ENCODE measurements at places on chromosomes 11 and 22.

DNA sequence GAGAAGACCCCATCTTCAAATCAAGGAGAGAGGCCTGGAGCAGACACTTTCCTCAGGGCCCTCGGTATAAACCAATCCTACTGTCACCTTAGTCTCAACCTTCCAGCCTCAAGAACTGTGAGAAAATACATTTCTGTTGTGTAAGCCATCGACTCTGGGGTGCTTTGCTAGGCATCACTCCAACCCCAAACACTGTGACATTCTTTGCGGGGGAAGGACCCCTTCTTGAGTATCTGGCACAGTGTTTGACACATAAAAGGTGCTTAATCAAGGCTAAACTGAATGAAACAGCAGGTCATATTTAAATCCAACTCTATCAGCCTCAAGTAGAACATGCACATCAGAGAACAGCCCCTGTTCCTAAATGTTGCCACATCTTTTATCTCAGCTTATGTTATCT lies 558.1 kb downstream of the INSC start:
- DNase-seq = no peak

GRCh38 chr11:47327025-47327424 lies 25.5 kb downstream of the MYBPC3 start:
- DNase-seq = no peak

- no peak for DNase-seq
Measured at GRCh38 chr11:118087931-118088330, 1.2 kb upstream of the SMIM35 start.

DNA sequence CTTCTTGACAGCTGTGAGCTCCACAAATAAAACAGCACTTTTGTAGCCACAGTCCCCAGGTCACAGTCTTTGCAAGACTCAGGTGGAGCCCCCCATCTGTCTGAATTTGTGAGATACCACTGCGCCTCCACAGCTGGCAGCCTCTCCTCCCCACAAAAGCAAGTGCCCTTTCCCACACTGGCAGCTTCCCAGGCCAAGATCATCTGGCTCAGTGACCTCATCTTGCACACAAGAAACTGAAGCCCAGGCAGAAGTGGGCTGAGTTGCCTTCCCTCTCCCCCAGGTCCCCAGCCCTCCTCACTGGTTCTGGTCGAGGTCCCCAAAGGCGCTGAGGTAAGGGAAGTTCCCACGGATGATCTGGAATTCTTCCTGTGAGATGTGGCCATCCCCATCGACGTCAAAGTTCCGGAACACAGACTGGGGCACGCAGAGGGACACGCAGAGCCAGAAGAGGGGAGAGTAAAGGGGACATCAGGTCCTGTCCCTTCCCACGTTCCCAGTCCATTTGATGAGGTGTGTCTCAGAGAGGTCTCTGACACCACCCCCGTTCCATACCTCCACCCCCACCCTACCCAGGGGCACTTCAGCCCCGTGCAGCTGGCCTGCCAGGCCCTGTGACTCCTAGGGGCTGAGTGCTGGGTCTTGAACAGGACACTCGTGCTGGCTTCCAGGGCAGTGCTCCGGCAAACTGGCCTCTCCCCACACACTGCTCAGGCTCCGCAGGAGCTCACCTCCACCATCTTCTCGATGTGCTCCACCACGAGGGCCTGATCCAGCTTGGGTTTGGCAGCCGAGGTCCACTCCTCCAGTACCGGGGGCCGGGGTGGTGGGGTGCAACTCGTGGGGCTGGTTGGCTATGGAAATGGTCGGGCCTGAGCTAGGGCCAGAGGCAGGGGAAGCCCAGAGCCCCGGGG lies 8.9 kb downstream of the RASGRP2 start:
- no peak for DNase-seq

GRCh38 chr11:123330071-123330470 lies 100.0 kb upstream of the GRAMD1B start:
- DNase-seq = no peak

DNA sequence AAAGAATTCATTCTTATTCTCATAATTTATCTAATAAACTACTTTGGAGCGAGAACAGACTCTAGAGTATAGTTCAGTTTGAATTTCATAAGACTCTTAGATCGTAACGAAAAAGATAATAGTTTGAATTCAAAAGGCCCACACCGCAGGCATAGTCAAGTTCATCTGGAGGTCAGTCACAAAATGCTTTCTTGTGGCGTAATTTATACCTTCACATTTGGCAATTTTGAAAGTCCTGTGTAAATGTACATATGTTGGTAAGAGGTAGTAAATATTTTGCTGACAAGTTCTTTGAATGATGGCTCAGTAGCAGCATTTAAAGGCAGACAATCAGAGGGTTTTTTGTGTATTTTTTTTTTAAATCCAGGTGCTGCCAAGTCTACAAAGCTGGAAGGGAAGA lies 88.1 kb downstream of the TEAD1 start:
- DNase-seq = no peak

DNA sequence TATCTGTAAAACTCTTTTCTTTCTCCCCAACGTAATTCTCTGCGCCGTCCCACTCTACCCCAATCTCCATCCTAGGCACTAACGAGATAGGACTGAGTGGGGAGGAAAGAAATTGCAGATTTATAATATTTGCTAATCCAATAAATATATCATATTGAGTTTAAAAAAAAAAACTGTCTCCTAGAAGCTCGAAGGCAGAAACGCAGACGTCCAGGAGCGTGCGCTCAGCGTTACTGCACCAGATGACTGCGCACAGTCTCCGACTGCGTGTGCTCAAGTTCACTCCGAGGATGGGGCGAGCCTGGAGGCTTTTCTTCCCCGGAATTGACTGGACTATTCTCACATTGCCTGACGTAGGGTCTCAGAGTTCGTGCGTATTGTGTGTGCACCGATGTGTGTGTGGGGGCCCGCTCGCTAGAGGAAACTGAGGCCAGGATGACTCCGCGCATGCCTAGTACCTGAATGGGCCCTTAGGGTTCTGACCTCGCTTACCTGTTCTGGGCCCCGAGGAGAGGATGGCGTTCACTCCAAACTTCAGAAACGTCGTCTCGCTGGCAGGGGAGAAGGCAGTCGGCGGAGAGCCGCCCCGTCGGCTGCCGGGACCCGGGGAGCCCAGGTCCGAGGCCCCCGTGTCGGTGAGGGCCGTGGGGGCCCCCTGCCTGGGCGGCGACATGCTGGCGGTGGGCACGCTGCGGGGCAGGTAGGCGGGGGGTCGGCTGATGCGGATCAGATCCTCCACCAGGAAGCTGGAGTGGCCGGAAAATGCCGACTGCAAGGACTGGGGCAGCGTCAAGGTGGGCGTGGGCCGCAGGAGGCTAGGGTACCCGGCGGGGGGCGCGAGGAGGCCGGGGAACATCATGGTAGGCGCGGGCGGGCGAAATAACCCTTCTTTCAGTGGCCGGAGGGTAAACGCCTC lies 551 bp downstream of the DBX1 start:
- DNase-seq = no peak

- no peak for DNase-seq
Measured at GRCh38 chr11:120880498-120881175, 143.3 kb upstream of the TBCEL start.

- no peak for DNase-seq
Measured at GRCh38 chr22:44276706-44277356, 35.9 kb downstream of the SHISAL1 start.

DNA sequence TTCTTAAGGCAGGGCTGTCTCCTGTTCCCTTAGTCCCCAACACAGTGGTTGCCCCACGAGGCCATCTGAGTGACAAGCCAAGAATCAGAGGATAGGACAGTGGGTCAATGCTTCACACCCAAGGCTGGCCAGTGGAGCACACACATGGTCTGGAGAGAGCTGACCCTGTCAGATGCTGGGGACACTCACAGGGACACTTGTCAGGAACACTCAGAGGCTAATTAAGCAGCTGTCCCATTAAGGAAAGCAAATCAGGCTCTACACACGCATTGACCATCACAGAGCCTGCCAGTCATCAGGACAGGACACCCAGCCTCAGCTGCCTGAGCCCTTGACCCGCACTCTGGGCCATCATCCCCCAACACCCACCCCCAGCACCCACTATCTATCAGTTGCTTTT lies 18.2 kb downstream of the GDPD5 start:
- DNase-seq = no peak

GRCh38 chr11:68120273-68121066 lies 718 bp downstream of the CHKA start:
- DNase-seq = peak; percentile 21

GRCh38 chr11:133343951-133344350 lies 188.3 kb downstream of the OPCML start:
- DNase-seq = no peak

GRCh38 chr11:110490886-110491285 lies 61.1 kb downstream of the FDX1 start:
- no peak for DNase-seq

DNA sequence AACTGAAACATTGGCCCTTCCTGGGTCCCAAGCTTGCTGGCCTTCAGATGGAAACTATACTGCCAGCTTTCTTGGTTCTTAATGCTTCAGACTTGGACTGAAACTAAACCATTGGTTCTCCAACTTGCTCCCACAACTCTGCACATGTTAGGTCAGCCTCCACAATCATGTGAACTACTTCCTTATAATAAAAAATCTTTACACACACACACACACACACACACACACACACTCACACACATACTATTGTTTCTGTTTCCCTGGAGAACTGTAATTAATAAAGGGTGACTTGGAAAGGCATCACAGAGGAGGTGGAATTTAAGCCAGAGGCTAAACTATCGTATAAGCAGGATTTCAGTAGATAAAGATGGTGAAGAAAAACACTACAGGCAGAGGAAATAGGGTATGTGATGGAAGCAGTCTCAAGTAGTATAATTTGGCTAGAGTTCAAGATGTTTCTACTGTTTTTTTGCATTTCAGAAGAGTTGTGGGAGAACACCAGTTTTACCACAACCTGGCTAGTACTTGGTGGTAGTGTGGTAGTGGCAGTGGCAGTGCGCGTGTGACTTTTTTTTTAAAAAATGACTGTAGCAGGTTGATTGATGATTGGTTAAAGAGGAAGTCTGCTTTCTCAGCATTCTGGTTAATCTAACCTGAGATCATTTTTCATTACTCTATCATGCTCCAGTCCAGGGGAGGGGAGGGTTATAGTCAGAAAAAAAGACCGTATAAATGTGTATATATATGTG lies 70.1 kb downstream of the PDE3B start:
- peak; percentile 62 for DNase-seq

GRCh38 chr22:38799265-38800002 lies 5.5 kb upstream of the DNAL4 start:
- DNase-seq = no peak

DNA sequence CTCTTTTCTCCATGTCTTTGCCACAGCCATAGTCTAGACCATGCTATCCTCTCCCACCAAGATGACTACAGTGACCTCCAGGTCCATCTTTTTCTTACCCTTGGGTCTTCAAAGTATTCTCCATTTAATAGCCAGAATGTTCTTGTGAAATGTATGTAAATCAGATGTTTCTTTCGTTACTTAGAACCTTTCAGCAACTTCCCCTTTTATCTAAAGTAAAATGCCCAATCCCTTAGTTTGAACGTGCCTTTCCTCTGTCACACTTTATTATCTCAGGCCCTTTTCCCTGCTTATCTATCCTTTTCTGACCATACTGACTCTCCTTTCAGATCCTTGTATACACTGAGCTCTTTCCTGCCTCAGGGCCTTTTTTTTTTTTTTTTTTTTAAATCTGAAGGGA lies 17.9 kb downstream of the RBM4B start:
- DNase-seq = no peak

DNA sequence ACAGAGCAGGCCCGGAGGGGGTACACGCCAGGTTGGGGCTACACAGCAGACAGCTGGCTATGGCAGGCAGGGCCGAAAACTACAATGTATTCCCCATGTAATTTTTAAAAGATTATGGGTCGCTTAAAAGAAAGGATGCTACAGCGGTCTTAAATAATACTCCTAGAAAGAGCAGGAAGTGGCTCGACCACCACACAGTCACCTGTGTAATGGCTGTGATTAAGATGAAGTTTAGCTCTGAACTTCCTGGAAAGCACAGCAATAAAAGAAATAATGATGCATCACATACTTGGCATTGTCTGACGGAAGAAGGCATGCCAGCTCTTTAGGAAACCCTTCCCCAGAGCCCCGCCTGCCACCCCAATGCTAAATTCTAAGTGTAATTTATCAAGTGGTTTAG lies 32.6 kb downstream of the WNT11 start:
- DNase-seq = no peak

GRCh38 chr11:26715133-26715532 lies 6.7 kb downstream of the SLC5A12 start:
- DNase-seq = no peak

- DNase-seq = no peak
Measured at GRCh38 chr11:87141980-87142514, 104.3 kb downstream of the TMEM135 start.

- no peak for DNase-seq
Measured at GRCh38 chr11:93072229-93072914, 102.9 kb downstream of the MTNR1B start.

DNA sequence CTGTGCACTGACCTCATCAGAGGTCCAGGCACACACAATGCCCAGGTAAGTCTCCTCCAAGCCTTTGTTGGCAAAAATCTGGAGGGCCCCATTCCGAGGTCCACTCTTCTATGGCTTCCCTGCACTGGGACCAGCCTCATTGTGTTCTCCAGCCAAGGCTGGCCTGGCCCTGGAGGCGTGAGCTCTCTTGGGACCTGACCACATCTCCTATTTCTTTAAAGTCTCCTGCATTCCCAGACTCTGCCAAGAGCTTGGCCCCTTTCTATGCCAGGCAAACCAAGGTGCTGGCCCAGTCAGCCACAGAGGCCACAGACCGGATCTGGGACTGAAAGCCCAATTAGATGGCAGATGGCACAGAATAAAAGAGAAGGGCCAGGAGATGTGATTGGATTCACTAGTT lies 55.1 kb downstream of the C11orf58 start:
- DNase-seq = no peak

DNA sequence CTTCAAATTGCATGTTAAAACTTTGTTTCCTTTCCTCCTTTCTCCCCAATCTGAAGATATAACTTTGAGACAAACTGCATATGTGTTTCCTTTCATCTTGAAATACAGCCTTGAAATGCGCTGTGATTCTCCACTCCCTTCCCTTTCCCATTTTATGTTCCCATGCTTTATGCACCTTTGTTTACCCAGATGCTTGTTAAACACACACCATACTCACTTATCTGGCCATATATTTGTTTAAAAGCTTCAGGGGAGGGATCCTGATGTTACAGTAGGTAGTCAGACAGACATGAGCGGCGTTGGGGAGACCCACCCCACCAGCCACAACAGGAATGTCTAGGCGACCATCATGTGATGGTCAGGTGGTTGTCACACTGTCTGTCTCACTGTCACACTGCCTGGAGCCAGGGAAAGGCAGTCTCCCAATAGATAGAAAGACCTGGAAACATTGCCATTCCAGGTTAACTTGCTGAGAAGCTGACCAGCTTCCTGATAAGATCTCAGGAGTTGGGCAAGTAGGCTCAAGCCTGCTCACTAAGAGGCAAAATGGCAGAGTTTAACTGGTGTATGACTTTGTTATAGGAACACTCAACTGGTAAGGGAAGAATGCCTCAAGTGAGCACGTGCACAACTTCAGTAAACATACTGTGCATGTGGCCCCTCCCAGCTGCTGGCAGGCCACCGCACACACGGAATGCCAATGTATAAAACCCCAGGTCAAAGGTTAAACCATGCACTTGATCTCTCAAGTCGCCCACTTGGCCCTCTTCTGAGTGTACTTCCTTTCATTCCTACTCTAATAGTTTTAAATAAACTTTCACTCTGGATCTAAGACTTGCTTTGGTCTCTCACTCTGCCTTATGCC lies 23.5 kb upstream of the MSANTD2 start:
- no peak for DNase-seq
